ENCODE measurements at places on chromosomes 4 and X.

DNA sequence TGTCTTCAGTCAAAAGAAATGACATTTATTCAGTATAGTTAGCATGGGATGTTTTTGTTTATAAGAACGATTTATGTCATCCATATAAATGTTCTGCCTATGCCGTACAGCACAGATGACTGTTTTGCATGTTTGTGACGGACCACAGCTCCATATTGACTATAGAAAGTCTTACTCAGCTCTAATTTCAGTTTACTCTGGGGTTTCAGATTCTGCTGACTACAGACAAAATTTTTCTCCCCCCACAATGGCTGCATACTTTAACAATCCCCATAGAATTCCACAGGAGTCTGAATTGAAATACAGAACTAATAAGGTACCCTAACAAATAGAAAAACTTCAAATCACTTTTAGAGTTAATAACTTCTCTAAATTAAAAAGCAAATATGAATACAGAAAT lies 191.0 kb downstream of the SCFD2 start:
- no peaks in the 10 kb centered on the region for H3K36me3 ChIP-seq
- no peak overlapping the region for H3K27ac ChIP-seq
- H3K4me3 ChIP-seq, result no peak overlapping the region
- DNase-seq, result no peak

- DNase-seq, result no peak
- no peak overlapping the region for H3K27ac ChIP-seq
- H3K27me3 ChIP-seq, result peaks cover 3% of the 10 kb centered on the region
- H3K36me3 ChIP-seq, result no peaks in the 10 kb centered on the region
- H3K4me1 ChIP-seq, result no peaks in the 10 kb centered on the region
Observed at GRCh38 chr4:6658597-6659075, 18.2 kb downstream of the MRFAP1 start.

GRCh38 chr4:4838051-4838935 lies 21.2 kb upstream of the MSX1 start:
- H3K27ac ChIP-seq, result no peak overlapping the region
- no peaks in the 10 kb centered on the region for H3K4me1 ChIP-seq
- peaks cover 10% of the 10 kb centered on the region for H3K27me3 ChIP-seq
- H3K4me3 ChIP-seq, result no peak overlapping the region

GRCh38 chr4:149741186-149741831 lies 74.3 kb downstream of the IQCM start:
- no peaks in the 10 kb centered on the region for H3K36me3 ChIP-seq
- H3K4me3 ChIP-seq, result no peak overlapping the region
- no peaks in the 10 kb centered on the region for H3K4me1 ChIP-seq
- H3K27ac ChIP-seq, result no peak overlapping the region
- no peaks in the 10 kb centered on the region for H3K27me3 ChIP-seq
- no peak for DNase-seq

DNA sequence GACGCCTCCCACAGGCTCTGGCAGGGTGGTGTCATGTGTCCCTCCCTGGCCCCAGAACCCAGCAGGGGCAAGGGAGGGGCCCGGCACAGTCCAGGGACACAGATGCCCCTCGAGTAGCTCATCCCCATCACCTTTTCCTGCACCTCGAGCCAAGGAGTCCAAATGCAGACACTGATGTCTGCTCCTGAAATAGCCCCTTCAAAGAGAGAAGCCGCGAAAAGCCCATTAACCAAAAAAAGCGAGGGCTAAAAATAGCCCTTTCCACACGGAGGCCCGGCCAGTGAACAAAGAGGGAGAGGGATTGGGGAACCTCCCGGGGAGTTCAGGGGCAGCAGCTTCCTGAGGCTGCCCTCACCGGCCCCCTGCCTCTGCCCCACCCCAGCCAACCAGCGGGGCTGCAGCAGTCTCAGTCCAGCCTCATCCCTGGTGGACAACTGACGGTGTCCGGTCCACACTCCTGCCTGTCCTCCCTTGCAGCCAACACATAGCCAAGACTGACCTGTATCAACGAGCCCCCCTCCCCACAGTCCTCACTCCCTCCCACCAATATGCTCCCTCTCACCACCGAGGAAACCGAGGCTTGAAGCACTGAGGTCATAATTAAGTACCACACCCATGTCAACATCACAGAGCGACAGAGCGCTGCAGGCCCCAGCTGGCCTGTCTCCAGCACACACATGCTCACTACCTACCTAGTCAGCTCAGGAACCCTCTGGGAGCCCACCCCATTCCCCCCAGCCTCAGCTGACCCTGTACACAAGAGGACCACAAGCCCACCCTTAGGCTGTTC lies 23.9 kb downstream of the WDR1 start:
- DNase-seq, result no peak
- peak overlapping the region; percentile 88 for H3K27ac ChIP-seq

GRCh38 chr4:146654687-146655520 lies 16.2 kb downstream of the POU4F2 start:
- H3K27ac ChIP-seq, result no peak overlapping the region
- peaks cover 81% of the 10 kb centered on the region for H3K27me3 ChIP-seq
- no peaks in the 10 kb centered on the region for H3K36me3 ChIP-seq

GRCh38 chrX:46279925-46280313 lies 265.3 kb downstream of the ZNF674 start:
- H3K36me3 ChIP-seq, result no peaks in the 10 kb centered on the region
- no peak overlapping the region for H3K4me3 ChIP-seq
- no peak for DNase-seq
- no peaks in the 10 kb centered on the region for H3K27me3 ChIP-seq
- H3K27ac ChIP-seq, result peak overlapping the region; percentile 67
- peaks cover 16% of the 10 kb centered on the region for H3K4me1 ChIP-seq

GRCh38 chr4:93791570-93792195 lies 36.9 kb upstream of the ATOH1 start:
- no peak for DNase-seq
- H3K4me1 ChIP-seq, result no peaks in the 10 kb centered on the region
- H3K27ac ChIP-seq, result no peak overlapping the region
- H3K36me3 ChIP-seq, result no peaks in the 10 kb centered on the region
- no peak overlapping the region for H3K4me3 ChIP-seq

DNA sequence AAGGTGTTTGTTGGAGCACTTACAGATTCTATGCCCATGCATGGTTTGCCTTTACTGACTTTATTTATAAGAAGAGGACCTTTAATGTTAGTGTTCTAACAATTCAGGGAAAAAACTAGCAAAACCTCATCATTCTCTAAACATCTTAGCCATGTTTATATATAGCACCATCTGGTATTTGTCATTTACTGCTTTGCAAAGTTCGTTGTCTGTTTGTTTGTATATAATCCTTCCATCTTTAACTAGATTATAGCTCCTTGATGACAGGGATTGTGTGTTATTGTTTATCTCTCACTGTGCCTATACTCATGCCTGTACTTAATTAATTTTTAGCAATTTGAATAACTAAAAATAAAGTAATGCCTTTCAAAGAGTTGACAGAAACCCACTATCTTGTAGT lies 170.6 kb upstream of the PACRGL start:
- no peak overlapping the region for H3K4me3 ChIP-seq
- no peaks in the 10 kb centered on the region for H3K36me3 ChIP-seq
- DNase-seq, result no peak
- no peak overlapping the region for H3K27ac ChIP-seq
- no peaks in the 10 kb centered on the region for H3K27me3 ChIP-seq

DNA sequence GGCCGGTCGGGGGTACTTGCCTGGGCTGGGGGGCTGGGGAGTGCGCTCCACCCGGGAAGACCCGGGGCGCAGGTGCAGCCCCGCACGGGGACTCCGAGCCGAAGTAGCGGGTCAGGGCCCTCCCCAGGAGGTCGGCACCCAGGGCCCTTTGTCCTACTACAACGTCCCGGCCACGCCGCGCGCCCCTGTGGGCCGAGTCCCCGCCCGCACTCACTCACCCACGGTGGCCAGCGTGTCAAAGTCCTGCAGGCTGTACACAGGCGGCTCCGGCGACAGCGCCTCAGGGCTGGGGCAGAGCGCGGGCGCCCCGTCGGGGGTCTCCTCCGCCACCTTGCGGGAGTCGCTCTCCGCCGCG lies 602 bp downstream of the PRKX start:
- peak overlapping the region; percentile 17 for H3K27ac ChIP-seq
- peak; percentile 35 for DNase-seq
- H3K27me3 ChIP-seq, result no peaks in the 10 kb centered on the region

DNA sequence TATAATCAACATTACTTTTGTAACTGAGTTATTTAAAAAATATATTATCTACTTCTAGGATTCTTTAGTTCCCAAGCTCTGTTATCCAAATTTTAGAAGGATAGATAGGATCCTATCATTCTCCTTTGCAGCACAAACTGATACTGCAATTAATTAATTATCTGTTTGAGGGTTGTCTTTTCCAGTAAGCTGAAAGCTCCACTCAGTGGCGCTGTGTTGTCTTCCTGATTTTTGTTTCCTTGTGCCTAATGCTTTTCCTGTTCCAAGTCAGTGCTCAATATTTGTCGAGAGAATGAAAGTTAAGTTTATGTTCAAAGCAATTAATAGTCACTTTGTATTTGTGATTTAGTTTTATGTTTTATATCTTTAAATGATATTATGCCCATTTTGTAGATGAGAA lies 107.4 kb upstream of the ANK2 start:
- peaks cover 2% of the 10 kb centered on the region for H3K27me3 ChIP-seq
- no peak overlapping the region for H3K27ac ChIP-seq
- no peak overlapping the region for H3K4me3 ChIP-seq
- DNase-seq, result no peak

DNA sequence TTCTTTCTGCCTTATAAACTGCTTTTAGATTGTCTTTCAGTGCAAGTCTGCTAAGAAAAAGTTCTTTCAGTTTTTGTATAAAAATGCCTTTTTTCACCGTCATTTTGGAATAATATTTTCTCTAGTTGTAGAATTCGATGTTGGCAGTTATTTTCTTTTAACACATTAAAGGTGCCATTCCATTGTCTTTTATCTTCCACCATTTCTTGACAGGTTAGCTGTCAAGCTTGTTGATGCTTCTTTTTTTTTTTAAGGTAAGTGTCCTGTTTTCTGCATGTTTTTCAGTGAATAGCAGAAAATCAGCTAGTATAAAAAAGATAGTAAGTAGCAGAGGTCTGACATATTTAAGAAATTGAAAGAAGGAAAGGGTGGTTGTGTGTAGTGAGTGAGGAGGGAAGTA lies 118.5 kb upstream of the NPFFR2 start:
- H3K36me3 ChIP-seq, result no peaks in the 10 kb centered on the region
- H3K4me1 ChIP-seq, result no peaks in the 10 kb centered on the region
- H3K27ac ChIP-seq, result no peak overlapping the region
- no peak overlapping the region for H3K4me3 ChIP-seq
- no peaks in the 10 kb centered on the region for H3K27me3 ChIP-seq

GRCh38 chr4:99762728-99763127 lies 53.9 kb upstream of the DAPP1 start:
- no peak overlapping the region for H3K27ac ChIP-seq
- H3K27me3 ChIP-seq, result no peaks in the 10 kb centered on the region
- H3K36me3 ChIP-seq, result no peaks in the 10 kb centered on the region
- H3K4me3 ChIP-seq, result no peak overlapping the region
- peaks cover 8% of the 10 kb centered on the region for H3K4me1 ChIP-seq
- no peak for DNase-seq

GRCh38 chr4:22215084-22215483 lies 266.5 kb upstream of the KCNIP4 start:
- H3K4me1 ChIP-seq, result no peaks in the 10 kb centered on the region
- H3K36me3 ChIP-seq, result no peaks in the 10 kb centered on the region

GRCh38 chrX:459611-460010 lies 72.9 kb upstream of the PPP2R3B start:
- no peak overlapping the region for H3K27ac ChIP-seq
- no peaks in the 10 kb centered on the region for H3K27me3 ChIP-seq
- no peaks in the 10 kb centered on the region for H3K36me3 ChIP-seq
- no peak overlapping the region for H3K4me3 ChIP-seq

DNA sequence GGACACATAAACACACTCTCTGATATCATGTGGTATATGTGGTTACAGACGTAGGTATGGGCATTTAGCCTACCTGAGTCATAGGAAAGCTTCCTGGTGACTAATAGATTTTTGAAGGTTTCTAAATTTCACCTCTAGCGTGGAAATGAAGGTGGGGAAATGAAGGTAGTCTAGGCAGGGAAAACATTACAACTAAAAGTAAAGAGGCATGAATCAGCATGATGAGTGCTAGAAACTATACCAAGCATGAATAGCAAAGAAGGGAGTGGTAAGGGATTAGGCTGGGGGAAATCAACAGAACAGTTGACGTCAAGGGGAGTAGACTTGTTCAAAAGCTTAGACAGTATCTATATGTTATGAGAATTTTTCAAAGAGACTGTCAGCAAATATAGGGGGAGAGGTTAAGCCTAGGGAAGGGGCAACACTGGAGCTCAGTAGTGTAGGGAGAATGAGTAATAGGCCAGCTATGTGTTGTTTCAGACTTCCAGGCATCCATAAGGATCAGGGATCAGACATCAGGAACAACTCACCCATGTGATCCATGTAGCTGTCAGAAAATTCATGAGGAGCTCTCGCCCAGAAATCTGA lies 279.3 kb upstream of the DIPK2B start:
- H3K4me1 ChIP-seq, result peaks cover 22% of the 10 kb centered on the region
- no peak overlapping the region for H3K4me3 ChIP-seq
- no peaks in the 10 kb centered on the region for H3K27me3 ChIP-seq
- no peaks in the 10 kb centered on the region for H3K36me3 ChIP-seq
- H3K27ac ChIP-seq, result peak overlapping the region; percentile 99

- no peak overlapping the region for H3K27ac ChIP-seq
- H3K4me3 ChIP-seq, result no peak overlapping the region
- no peaks in the 10 kb centered on the region for H3K27me3 ChIP-seq
- H3K36me3 ChIP-seq, result no peaks in the 10 kb centered on the region
- H3K4me1 ChIP-seq, result no peaks in the 10 kb centered on the region
Observed at GRCh38 chrX:123475068-123475724, 257.7 kb downstream of the THOC2 start.

DNA sequence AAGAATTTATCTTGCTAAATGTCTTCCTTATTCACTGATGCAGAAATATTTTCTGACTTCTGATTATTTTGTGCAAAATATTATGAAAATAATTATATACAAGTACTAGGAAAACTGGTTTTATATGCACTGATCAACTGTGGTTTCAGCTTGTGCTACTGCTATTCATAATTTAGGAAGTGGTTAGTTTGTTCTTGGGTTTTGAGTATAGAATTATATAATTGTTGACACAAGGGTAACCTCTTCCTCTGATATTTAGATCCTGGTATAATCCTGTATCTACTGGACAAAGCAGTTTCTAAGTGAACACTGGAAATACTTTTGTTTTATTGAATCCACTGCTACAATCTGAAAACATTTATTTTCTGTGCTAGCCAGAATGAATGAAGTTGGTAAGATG lies 182.8 kb downstream of the PDGFC start:
- no peaks in the 10 kb centered on the region for H3K27me3 ChIP-seq
- H3K27ac ChIP-seq, result no peak overlapping the region
- peaks cover 45% of the 10 kb centered on the region for H3K4me1 ChIP-seq
- DNase-seq, result no peak

Measured in RWPE2 (cell line).